Activated naive CD4-positive, alpha-beta T cell treated with anti-CD3 and anti-CD28 coated beads, Interleukin-2, amount 10 ng/mL, durations not matched to agents 5 hours and 36 hours (primary cell): ENCODE measurements at places on chromosomes 11 and 22. TPM values are rescaled to one million over a fixed set of nuclear protein-coding genes. Genes with fewer than 3 reads are reported as not detected.

RAB38 gene
- total RNA-seq: 0.91 TPM

MMP12 gene
- total RNA-seq: not detected

KCNE3 gene
- total RNA-seq: not detected

PHLDA2 gene
- 1.5 TPM for total RNA-seq

MMP10 gene
- 0.50 TPM for total RNA-seq

OR51B4 gene
- total RNA-seq: not detected

OR5AP2 gene
- total RNA-seq: not detected

FXYD2 gene
- 0.63 TPM for total RNA-seq
